Parietal lobe (tissue), 2 donors: ENCODE measurements at places on chromosomes 3 and 15. TPM values are rescaled to one million over a fixed set of nuclear protein-coding genes. Genes with fewer than 3 reads are reported as not detected.

The GOLGA6A gene
- total RNA-seq = not detected

The MUC20 gene
- 10.0 TPM for total RNA-seq

The TMEM207 gene
- not detected for total RNA-seq

The IMPG2 gene
- 2.8 TPM for total RNA-seq

The FBXO40 gene
- total RNA-seq = not detected

The NDN gene
- 57.9 TPM for total RNA-seq

The CCDC54 gene
- 1.6 TPM for total RNA-seq

The HDAC11 gene
- total RNA-seq = 14.7 TPM

The CCR3 gene
- total RNA-seq = not detected

The TLR9 gene
- total RNA-seq = 0.31 TPM

The EFHB gene
- total RNA-seq = 0.63 TPM

The EXOSC7 gene
- total RNA-seq = 36.6 TPM

The CCNB2 gene
- 9.7 TPM for total RNA-seq

The WNT5A gene
- total RNA-seq = 7.8 TPM

The RAB7A gene
- 51.0 TPM for total RNA-seq

The SLC28A1 gene
- total RNA-seq = not detected

The CLRN1 gene
- total RNA-seq = not detected

The RPL29 gene
- total RNA-seq = 712 TPM

The BUB1B gene
- 8.8 TPM for total RNA-seq

The C3orf70 gene
- 26.3 TPM for total RNA-seq

The ARMC8 gene
- total RNA-seq = 145 TPM

The SLC7A14 gene
- total RNA-seq = 5.6 TPM

The IL5RA gene
- 1.3 TPM for total RNA-seq

The EEF1AKMT4 gene
- 0.63 TPM for total RNA-seq

The PLSCR5 gene
- total RNA-seq = not detected

The ABCC5 gene
- total RNA-seq = 121 TPM

The SENP5 gene
- 77.3 TPM for total RNA-seq

The ZPLD1 gene
- total RNA-seq = not detected

The NLGN1 gene
- total RNA-seq = 113 TPM

The CPLX3 gene
- 1.6 TPM for total RNA-seq

The ZMYND10 gene
- total RNA-seq = 3.4 TPM

The DCUN1D1 gene
- 47.0 TPM for total RNA-seq

The DNAH12 gene
- total RNA-seq = 1.6 TPM

The ZNF860 gene
- total RNA-seq = 5.3 TPM

The TMCO5A gene
- not detected for total RNA-seq

The ADGRG7 gene
- total RNA-seq = not detected

The ASB14 gene
- not detected for total RNA-seq

The PEX5L gene
- 45.4 TPM for total RNA-seq

The LIPH gene
- not detected for total RNA-seq

The CCDC13 gene
- 2.8 TPM for total RNA-seq

The CHRNA3 gene
- total RNA-seq = 0.31 TPM

The GATM gene
- total RNA-seq = 128 TPM

The NR1I2 gene
- 0.63 TPM for total RNA-seq

The ITIH4 gene
- 17.8 TPM for total RNA-seq

The UBE3A gene
- 245 TPM for total RNA-seq

The NPAP1 gene
- total RNA-seq = 0.94 TPM

The TEX264 gene
- 14.1 TPM for total RNA-seq

The ERC2 gene
- 87.3 TPM for total RNA-seq

The DPH3 gene
- total RNA-seq = 16.6 TPM

The FOXB1 gene
- total RNA-seq = not detected

The ADAM10 gene
- total RNA-seq = 123 TPM

The BHLHE40 gene
- total RNA-seq = 5.6 TPM

The RTP3 gene
- total RNA-seq = not detected

The MEIS2 gene
- 283 TPM for total RNA-seq
